ENCODE measurements at places on chromosomes 13 and 19.

DNA sequence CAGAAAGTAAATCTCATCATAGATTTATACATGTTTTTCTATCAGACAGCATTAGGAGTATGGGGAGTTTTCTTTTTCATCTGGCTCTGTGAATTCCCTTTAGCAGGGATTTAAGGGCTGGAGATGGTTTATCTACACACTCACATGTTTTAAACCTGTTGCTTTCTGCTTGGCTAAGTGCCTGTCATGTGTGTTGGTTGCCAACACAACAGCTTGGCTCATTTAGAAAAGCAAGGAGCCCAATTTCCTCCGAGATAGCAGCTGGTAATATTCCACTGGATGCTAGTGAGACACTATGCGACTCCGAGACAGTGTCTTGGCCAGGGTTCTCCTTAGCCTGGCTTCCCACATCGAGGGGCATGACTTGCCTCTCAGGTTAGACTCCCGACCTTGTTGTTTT is 83.3 kb downstream of the KLF5 start:
- DNase-seq: no peak

DNA sequence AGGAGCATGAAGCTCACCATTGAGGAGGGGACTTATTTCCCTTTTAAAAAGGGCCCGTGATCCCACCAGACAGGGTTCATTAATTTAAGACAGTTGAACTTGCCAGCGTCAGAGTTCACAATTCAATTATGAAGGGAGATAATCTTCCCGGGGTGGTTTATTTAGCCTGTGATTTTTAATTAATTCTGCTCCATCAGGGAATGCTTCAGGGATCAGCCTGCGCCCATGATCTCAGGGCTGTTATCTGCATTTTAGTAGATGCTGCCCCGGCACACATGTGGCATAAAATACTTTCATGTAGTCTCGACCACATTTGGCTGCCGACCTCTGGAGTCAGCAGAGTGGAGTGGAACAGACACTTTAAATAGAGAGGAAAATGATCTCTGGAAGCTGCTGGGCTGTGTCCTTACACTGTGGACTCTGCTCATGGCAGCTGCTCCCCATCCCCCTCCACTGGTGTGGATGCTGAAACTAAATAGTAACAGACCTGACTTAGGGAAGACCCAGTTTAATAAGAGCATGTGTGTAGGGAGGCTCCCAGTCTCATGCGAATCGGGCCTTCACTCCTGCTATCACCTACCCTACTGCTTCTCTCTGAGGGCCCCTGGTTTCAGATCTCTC is 256.9 kb downstream of the TEX29 start:
- no peak for DNase-seq

DNA sequence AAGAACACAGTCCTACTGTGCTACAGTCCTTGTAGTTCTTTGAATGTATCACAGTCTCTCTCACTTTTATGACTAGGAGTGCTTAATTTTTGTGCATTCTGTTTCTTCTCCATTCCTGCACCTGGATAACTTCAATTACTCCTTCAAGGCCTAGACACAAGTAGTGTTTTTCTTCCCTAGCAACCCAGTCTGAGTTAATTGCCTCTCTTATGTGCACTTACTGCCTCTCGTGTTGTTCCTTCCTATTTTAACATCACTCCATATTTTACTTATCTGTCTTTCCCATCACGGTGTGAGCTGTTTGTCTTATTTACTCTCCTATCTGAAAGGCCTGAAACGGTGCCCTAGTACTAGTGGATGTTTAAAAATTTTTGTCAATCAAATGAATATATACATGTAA is 101.5 kb downstream of the HS6ST3 start:
- no peak for DNase-seq

- DNase-seq: no peak
These were observed 77.1 kb upstream of the KCTD15 start for GRCh38 chr19:33719366-33720154.

DNA sequence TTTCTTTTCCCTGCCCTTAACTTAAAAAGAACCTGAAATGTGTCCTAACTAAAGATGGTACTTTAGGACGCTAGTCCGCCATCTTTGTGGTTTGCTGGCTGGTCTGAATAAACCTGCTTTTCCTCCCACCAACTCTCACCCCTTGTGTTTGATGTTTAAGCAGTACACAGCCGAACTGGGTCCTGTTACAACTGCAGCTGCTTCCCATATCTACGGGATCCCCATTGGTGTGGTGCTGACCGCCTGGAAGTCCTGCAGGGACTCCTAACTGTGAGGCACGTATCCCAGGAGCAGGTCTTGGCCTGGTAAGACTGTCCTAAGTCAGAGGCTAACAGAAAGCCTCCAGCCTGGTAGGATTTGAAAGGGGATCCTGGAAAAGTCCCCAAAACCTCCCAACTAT is 40.9 kb upstream of the VSTM2B start:
- DNase-seq: no peak

GRCh38 chr19:34661357-34661756 is 15.6 kb downstream of the SCGB2B2 start:
- DNase-seq: no peak

DNA sequence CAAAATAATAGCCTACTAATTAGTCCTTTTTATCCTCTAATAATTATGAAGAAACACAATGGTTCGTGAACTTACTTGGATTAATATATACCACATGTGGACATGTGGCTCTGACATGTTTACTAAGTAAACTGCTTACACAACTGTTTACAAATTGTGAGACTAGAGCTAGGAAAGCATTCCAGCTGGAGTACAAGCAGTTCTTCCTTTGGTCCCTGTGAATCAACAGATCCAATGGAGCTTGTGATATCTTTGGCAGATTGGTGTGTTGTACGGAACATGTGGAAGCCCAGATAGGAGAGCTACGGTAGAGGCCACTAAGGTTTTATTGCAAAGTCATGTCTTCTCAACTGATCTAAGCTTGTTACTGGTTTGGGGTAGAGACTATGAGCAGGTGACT is 145.5 kb upstream of the SPRY2 start:
- no peak for DNase-seq
